Left kidney (tissue), 8 donors: ENCODE measurements at places on chromosomes 1 and 21.

GRCh38 chr21:44301961-44302406 lies 2.1 kb downstream of the PFKL start:
- no peak for DNase-seq

DNA sequence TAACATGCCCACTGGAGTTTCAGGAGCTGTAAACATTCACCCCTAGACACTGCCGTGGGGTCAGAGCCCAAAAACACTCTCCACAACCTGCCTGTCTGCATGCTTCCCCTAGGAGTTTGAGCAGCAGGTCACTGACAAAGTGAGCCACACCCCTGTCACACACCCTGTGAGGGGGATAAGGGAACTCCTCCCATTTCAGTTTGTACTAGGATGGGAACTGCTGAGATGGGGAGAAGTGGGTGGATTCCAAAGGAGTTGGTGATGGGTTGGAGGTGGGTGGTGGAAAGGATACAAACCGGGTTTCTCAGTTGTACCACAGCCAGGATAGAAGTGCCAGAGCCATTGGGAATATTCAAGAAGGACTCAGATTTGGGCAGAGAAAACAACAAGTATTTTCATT lies 140.2 kb downstream of the MIS18A start:
- no peak for DNase-seq

DNA sequence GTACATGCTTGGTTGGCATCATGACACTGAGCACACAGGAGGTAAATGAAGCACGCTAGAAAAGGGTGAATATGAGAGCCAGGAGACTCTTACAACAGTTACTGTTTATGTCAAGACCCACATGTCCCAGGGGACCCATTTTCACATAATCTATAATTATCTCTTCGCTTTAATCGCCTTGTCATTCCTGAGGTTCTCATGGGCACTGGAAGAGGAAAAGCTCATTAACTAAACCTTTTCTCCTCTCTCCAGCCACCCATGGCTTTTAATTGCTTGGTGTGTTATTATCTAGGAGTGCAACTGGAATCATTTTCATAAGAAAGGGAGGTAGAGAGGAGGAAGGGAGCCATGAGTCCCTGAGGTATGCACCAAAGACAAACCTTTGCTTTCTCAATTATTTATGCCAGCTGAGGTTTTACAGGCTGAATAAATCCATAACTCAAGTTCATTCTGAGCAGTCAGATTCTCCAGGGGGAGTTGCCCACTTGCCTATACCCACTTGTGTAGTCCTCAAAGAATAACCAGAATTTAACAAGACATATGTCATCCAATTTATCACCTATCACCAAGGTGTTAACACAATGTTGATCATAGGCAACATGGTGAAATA lies 77.4 kb downstream of the ACBD6 start:
- no peak for DNase-seq

GRCh38 chr1:38138498-38139233 lies 92.1 kb upstream of the POU3F1 start:
- peak; percentile 73 for DNase-seq

GRCh38 chr1:92329347-92330129 lies 30.7 kb downstream of the RPAP2 start:
- no peak for DNase-seq

DNA sequence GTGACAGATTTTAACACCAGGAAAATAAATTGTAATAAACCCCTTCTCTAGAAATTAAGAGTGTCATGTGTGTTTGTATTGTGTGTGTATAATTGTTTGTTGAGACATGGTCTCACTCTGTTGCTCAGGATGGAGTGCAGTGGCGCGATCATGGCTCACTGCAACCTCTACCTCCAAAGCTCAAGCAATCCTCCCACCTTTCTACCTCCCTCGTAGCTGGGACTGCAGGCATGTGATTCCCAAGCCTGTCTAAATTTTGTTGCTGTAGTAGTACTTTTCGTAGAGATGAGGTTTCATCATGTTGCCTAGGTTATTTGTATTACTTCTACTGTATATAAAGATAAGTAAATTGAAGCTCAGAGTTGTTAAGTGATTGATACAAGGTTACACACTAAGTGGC lies 68.5 kb upstream of the RAVER2 start:
- no peak for DNase-seq

DNA sequence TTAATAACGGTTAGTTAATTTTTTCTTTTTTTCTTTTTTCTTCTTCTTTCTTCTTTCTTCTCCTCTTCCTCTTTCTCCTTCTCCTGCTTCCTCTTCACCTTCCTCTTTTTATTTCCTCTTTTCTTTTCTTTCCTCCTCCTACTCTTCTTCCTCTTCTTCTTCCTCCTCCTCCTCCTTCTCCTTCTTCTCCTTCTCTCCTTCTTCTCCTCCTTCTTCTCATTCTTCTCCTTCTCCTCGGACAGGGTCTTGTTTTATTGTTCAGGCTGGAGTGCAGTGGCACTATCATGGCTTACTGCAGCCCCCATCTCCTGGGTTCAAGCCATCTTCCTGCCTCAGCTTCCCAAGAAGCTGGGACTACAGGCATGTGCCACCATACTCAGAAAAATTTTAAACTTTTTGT lies 13.4 kb upstream of the ACBD3 start:
- DNase-seq = no peak

DNA sequence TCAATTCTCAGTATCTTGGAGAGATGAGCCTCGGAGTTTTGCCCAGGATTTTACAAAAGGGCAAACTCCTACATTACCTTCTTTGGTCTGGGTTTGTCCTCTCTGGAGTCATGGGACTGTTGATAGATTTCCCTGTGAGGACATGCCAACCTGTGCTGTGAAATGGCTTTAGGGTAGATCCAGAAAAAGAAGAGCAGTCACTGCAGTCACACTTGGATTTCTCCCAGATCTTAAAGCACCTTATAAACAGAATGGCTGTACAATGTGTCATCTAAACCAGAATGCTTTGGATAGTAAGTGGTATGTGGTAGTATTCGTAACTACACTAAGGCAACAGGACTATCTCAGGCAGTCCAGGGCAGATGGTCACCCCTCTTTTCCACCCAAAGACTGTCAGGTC lies 1.9 kb upstream of the CSRP1 start:
- DNase-seq = no peak

- DNase-seq = no peak
These were observed 14.0 kb downstream of the TNNT2 start for GRCh38 chr1:201363467-201363866.

GRCh38 chr1:40663324-40664166 lies 1.9 kb downstream of the RIMS3 start:
- DNase-seq = no peak

GRCh38 chr1:30914931-30915330 lies 6.4 kb upstream of the SDC3 start:
- DNase-seq = no peak

- DNase-seq = peak; percentile 57
These were observed 3.1 kb downstream of the SMIM1 start for GRCh38 chr1:3775490-3776230.

DNA sequence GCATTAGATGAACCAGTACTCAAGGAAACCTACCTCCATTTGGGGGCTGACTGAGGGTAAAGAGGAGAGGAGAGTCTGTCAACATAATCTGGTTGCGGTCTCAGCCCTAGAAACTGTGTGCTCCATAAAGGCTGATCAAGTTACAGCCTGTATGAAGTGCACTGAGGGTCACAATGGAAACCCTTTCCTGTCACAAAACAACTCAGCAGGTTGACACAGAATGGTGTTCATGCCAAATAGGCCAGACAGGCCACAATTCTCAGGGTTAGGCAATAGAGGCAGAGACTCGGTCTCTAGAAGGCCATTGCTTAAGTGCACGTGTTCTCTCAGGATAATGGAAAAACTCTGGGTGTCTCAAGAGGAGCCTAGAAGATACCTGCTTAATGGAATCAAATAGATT lies 4.1 kb upstream of the ANKRD35 start:
- no peak for DNase-seq
